NCI-H2081 (cell line): ENCODE measurements at places on chromosomes 2 and 18.

DNA sequence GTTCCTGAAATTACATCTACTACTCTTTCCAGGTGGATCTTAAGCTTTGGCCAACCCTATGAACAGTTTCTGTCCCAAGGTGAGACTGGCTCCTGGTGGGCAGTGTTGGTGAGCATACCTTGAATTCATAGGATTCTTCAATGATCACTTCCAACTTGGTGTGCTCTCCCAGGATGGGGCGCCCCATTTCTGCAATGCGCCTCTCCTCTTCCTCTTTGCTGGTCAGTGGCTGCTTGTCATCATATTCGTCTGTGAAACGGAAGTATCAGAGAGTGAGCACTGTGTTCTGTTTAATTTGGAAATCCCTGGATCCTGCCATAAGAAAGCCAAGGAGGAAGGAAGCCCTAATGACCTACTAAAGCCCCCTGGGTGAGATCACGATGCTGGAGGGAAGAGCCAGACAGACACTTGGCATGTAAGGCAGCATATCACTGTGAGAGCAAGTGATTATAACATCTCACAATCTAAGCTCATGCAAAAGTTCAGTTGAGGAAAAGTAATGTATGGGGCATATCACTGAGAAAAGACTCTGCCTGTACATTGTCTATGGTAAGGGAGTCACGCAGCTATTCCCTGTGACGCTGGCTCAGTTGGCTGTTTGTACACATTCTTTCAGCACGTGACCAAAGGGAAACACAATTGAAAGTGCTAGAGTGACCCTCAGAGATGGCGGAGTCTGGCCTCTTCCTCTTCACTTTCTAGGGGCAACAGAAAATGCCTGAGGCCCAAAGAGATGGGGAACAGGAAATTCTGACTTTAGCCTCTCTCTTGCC is 287.0 kb downstream of the SLC8A1 start:
- DNase-seq: no peak

GRCh38 chr18:36296650-36297416 is 680 bp upstream of the FHOD3 start:
- peak; percentile 68 for DNase-seq

DNA sequence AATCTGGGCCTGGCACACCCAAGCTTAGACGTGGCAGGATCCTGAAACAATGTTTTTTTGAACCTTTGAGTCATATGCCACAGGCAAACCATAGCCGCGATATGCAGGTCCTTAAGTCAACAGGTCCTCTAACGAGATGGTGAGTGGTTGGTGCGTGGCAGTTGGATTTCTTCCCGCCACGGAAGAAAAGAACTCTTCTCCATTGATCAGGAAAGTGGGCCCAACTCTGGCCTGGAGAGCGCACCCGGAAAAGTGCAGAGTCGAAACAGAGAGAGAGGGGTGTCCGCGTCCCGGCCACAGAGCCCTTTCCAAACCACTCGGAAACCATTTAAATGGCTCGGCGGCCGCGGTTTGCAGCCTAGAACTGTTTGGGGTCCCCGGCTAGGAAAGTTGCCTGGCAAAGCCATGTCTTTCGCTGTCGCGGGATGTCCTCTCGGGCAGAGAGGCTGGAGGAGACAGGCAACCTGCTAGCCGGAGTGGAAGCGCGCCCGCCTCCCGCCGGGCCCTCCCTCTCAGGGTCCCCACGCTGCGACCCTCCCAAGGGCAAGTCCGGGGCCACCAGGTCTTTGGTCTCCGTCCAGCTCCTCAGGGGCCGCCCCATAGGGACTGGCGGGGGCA is 777 bp downstream of the GALNT3 start:
- DNase-seq: no peak

DNA sequence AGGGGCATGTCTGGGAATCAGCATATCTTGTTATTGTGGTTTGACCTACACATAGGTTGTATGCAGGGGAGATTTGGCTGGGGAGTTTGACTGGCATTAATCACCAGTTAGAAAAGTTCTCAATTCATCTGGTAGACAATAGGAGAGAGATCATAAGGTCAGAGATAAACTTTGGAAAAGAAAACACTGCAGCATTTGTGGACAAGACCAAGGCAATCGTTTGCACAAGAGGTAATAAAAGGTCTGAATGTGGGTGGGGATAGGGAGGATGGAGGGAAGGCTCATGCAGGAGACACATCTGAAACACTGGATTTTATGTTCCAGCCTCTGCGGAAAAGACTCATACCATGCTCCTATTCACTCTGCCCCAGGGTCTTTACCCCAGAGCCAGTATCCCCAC is 136.9 kb downstream of the MAIP1 start:
- DNase-seq: no peak

GRCh38 chr2:62565309-62565908 is 59.4 kb upstream of the TMEM17 start:
- no peak for DNase-seq

DNA sequence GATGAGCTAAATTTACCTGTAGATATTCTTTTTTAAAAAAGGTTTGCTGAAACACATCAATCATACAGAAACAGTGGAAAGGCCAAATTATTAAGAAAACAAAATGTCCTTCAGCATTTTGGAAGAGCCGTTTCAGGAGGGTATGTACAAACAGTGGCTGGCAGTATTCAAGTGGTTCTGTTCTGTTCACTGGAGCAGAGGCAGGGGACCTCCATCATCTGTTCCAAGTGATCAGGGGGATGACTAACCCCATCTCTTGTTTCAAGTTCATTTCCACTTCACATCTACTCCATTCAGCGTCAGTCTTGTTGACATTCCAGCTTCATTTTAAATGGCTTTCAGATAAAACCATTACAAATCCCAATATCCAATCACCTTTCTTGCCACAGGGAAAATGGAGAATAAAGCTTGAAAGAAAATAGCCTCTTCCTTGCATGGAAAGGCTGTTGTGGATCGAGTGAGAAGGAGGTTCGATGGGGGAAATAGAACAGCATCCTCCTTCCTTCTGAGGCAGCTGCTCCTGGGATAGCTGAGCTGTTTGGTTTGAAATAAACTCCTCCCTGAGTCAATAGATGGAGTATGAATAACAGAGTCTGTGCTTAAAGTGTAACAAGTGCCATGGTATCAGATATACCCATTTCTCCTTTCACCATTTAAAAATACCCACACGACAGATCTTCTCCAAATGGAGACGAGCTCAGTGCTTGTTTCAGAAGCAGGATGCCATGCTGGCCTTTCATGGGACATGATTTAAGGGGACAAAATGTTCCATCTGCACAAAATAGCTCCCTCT is 63.7 kb upstream of the OTOF start:
- peak; percentile 85 for DNase-seq

- DNase-seq: no peak
Observed at GRCh38 chr2:121094845-121095244, 190.2 kb downstream of the TFCP2L1 start.
